T-helper 2 cell (primary cell): ENCODE measurements at places on chromosomes 6 and 20.

GRCh38 chr20:44370639-44371218 is 15.2 kb downstream of the HNF4A start:
- no peak for DNase-seq

DNA sequence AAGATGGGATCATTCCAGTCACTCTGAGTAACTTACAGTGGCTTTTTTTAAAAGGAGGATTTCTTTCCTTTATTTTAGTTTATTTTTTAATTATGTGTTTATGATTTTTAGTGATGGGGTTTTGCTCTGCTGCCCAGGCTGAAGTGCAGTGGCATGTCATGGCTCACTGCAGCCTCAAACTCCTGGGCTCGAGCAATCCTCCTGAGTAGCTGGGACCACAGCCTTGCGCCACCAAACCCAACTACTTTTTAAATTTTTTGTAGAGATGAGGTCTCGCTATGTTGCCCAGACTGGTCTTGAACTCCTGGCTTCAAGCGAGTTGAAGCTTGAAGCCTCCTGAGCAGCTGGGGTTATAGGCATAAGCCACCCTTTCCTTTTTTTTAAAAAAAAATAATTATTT is 31.8 kb upstream of the PHACTR3 start:
- no peak for DNase-seq

GRCh38 chr6:95487817-95488216 is 89.5 kb upstream of the MANEA start:
- DNase-seq: no peak

DNA sequence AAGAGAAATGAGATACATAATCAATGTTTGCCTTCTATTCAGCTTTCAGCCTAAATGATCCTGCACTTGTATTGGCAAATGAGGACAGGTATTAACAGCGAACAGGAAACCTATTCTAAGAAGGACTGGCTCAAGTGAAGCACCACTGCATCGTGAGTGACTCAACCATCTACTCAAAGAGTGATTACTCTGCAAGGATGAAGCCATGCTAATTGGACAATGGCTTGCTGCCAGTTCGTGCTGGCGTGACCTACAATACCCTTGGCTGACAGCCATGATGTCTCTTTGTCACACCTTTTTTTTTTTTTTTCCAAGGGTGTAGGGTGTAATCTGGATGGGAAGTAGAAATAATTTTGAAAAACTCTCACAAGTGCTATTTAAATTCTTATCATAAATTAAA is 104.9 kb downstream of the GJA10 start:
- no peak for DNase-seq

GRCh38 chr20:37528446-37529213 is 954 bp upstream of the BLCAP start:
- DNase-seq: no peak

GRCh38 chr6:141744971-141745370 is 387.8 kb upstream of the GJE1 start:
- no peak for DNase-seq

- peak; percentile 0 for DNase-seq
Measured at GRCh38 chr6:77740380-77740779, 87.5 kb downstream of the MEI4 start.

DNA sequence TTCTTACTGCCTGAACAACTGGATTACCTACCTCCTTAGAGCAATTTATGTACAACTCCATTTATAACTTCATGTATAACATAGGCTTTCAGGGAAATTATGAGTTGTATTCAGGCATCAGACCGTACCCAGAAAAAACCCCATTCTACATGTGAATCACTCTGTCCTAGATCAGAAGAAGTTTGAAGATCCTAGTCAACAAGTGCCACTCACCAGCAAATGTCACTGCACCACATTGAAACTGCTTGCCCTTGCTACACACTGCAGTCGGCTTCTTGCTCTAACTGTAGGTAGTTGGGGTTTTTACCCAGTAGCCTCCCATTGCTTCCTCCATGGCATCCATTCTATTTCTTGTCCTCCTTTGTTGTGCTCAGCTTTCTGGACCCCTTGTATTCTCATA is 132.4 kb downstream of the DNAH8 start:
- DNase-seq: no peak

GRCh38 chr20:59284470-59284869 is 15.9 kb upstream of the EDN3 start:
- no peak for DNase-seq

- DNase-seq: no peak
Measured at GRCh38 chr6:74597266-74597665, 608.6 kb downstream of the COL12A1 start.
